ENCODE measurements at places on chromosomes 2 and 18.

- no peak for DNase-seq
Observed at GRCh38 chr2:153476491-153476815, 2.1 kb downstream of the RPRM start.

DNA sequence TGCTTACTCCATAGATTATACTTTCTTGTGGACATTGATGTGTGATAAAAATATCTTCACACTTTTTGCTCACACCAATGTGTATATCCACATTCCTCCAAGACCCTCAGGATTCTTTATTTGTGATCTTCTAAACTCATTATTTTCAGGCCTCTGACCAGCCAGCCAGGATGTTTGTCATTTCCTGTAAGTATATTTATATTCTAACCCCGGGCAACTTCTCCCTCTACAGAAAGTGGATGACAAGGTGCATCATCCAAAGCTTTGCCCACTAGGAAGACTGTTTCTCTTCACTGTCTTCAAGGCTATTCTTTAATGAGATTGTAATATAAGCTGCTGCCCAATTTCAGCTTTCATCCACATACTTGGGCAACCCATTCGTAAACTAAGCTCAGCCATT is 3.6 kb upstream of the CWC22 start:
- no peak for DNase-seq

- no peak for DNase-seq
Observed at GRCh38 chr2:64586054-64586453, 61.9 kb downstream of the AFTPH start.

DNA sequence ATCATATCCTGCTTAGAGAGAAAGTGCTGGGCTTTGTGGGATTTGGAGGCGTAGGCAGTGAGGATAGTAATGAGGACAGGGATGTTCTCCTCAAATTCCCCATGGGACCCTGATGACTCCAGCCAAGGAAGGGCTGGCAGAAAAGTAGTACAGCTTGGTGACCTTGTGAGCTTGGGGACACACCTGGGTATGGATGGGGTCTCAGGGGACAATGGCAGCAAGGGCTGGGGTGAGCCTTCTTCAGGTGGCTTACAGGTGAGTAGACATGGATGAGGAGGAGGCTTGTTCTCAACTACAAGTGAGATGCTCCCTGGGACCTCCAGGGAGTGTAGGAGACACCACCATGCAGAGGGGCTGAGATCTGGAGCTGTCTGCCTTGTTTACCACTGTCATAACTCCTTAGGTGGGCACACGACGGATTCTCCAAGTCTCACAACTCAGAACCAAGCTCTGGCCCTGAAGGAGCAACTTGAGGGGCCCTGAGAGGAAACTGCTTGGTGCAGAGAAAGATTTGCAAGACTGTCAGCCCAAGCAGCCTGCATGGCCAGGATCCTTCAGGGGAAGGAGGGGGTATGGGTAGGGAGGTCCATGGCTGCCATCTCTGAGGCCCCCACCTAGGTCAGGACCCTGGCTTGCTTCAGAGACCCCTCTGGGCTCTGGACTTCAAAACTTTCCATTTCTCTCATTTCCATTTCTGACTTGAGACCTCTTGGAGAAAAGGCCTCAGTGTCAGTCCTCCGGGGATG is 262.8 kb downstream of the DYSF start:
- no peak for DNase-seq

DNA sequence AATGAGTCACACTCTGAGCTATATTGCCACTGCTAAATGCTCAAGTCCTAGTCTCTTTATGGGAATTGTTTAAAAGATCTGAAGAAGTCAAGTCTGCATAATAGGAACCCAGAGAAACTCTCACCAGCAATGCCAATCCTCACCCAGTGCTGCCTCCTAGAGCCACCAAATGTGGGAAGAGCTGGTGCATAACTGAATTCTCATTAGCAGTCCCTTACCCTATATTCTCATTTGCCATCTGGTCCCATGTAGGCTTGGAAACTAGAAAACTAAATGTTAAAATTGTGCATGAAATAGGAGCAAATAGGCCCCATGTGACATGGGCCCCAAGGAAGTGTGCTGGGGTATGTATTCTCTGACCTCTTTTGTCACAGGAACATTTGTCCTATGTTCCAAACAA is 224.4 kb upstream of the SMAD2 start:
- DNase-seq = no peak

- no peak for DNase-seq
Observed at GRCh38 chr18:40987581-40987980, 967.5 kb upstream of the PIK3C3 start.

DNA sequence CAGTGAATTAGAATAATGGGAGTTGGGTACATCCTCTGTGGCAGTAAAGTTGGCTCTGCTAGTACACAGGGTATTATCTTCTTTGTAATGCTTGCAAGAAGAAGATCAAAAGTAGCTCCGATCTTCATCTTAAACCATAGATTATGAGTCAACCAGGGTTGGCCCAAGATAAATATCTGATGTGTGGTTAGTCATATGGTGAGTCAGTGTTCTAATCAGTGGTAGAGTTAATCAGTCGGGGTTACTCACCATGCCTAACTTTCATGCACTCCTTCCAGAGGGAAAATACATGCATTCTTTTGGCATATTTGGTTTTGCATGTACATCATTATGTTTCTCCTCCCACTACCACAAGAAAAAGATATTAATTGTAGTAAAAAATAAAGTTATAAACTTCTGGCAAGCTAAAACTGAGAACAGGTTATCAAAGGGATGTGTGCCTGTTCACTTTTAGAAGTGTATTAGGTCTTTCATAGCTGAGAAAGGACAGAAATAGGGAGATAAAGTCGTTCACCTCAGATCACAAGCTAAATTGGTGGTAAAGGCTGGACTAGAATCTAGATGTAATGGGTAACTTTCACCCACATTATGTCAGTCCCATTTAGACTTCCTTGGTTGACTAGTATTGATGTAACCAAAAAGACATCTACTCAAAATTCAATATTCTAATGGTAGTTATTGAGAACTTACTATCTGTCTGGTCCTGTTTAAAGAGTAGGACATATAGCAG is 684.4 kb downstream of the IRS1 start:
- DNase-seq = no peak

DNA sequence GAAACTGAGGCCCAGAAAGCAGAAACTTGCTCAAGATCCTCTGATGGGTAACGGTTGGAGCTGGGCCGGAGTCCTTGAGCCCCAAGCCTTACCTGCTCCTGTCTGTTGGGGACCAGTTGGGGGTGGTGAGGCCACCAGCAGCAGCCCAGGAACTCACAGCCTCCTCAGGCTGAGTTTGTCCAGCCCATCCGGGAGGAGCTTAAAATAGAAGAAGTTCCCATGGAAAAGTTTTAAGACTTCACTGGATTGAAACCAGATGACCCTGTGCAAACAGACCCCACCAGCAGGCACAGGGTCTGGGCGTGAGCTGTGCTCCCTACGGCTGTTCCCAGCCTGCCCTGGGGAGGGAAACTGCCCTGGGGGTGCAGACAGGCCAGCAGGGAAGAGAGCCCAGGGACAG is 40.6 kb upstream of the FOSL2 start:
- no peak for DNase-seq

DNA sequence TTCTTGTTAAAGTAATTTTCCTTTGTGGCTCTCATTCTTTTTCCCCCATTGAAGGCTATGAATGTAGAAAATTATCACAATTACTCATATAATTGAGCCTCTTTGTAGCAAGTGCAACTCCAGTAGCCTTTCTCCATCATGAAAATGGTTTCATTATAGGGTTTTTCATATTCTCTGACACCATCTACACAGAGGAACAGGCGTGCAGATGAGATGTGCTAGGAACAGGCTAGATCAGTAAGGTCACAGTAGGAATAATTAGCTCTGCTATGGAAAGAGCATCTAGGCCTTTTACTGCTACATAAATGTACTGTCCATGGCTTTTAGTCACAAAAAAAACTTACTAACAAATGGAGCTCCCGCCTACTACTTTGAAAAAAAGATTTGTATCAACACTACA is 12.6 kb upstream of the DLX1 start:
- no peak for DNase-seq

DNA sequence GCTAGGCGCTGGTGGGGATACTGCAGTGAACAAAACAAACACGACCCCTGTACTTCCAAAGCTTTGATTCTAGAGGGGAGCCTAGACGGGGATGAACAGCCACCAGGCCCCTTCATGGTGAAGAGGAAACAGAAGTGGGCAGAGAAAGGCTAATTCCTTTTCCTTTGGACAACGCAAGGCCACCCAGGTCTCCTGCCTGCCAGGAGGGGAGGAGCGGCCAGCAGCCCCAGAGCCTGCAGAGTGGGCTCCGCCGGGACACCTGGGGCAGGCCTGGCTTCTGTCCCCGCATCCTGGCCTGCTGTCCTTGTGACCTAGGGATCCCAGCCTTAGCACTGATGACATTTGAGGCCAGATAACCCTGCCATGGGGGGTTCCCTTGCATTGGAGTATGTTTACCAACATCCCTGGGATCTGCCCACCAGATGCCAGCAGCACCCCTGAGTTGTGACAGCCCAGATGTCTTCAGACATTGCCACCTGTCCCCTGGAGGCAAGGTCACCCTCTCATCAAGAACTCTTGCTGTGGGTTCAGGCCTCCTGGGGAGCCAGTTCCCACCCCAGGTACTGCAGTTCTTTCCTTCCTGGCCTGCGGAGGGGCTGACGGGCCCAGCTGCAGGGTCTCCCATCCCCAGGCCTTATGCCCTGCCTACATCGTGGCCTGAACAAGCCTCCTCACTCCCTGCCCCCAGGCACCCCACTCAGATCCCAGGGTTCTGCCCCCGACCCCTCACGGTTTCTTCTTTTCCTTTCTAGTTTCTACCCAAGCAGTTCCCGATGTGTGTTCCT is 125.7 kb downstream of the SEPTIN10 start:
- no peak for DNase-seq

- no peak for DNase-seq
Observed at GRCh38 chr2:222582928-222583327, 73.0 kb downstream of the FARSB start.

GRCh38 chr2:63975437-63976124 is 43.6 kb downstream of the VPS54 start:
- no peak for DNase-seq

- DNase-seq = no peak
Observed at GRCh38 chr2:197307933-197308521, 2.6 kb downstream of the ANKRD44 start.

DNA sequence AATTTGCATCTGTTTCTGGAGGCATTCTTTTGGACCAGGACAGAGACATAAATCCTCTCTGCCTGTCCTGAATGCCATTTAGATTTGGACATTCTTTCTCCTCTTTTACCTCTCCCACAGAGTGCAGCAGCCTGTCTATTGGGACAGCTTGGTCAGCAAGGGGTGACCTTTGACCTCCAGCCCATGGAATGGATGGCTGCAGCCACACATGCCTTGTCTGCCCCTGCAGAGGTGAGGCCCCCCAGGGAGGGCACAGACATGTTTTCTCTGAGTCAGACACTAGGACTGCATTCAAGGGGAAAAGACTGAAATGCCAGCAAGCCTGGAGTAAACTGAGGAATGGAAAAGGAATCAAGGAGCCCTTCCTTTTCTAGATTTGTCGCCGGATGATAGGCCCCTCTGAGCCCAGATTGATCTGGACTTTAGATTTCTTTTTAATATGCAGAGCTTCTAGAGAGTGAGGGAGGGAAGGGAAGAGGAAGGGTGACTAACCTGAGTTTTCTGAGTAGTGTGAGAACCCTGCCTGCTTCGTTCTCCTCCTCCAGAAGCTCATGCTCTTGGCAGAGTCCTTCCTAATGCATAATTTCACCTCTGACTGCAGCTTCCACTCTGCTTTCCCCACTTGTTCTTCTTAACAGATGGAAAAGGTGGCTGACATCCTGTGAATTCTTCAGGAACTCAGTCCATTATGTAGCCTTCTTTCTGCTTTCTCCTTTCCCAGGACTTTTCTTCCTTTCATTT is 16.1 kb upstream of the TTLL4 start:
- DNase-seq = no peak

- no peak for DNase-seq
Observed at GRCh38 chr2:134435936-134436335, 182.1 kb downstream of the MGAT5 start.

- DNase-seq = no peak
Observed at GRCh38 chr2:59691518-59692190, 861.8 kb downstream of the BCL11A start.

GRCh38 chr2:184322615-184323014 is 275.7 kb upstream of the ZNF804A start:
- DNase-seq = no peak

GRCh38 chr18:78160961-78161656 is 818.5 kb upstream of the SALL3 start:
- no peak for DNase-seq

GRCh38 chr2:121974897-121975661 is 219.6 kb downstream of the TSN start:
- DNase-seq = no peak

GRCh38 chr2:168639441-168639898 is 163.0 kb upstream of the NOSTRIN start:
- no peak for DNase-seq

- DNase-seq = no peak
Observed at GRCh38 chr2:222577341-222577740, 78.6 kb downstream of the FARSB start.

GRCh38 chr18:45462179-45462578 is 153.1 kb upstream of the SLC14A2 start:
- no peak for DNase-seq

GRCh38 chr2:72731116-72731515 is 94.7 kb downstream of the EXOC6B start:
- no peak for DNase-seq

GRCh38 chr18:74275736-74276135 is 16.0 kb downstream of the CYB5A start:
- DNase-seq = no peak

DNA sequence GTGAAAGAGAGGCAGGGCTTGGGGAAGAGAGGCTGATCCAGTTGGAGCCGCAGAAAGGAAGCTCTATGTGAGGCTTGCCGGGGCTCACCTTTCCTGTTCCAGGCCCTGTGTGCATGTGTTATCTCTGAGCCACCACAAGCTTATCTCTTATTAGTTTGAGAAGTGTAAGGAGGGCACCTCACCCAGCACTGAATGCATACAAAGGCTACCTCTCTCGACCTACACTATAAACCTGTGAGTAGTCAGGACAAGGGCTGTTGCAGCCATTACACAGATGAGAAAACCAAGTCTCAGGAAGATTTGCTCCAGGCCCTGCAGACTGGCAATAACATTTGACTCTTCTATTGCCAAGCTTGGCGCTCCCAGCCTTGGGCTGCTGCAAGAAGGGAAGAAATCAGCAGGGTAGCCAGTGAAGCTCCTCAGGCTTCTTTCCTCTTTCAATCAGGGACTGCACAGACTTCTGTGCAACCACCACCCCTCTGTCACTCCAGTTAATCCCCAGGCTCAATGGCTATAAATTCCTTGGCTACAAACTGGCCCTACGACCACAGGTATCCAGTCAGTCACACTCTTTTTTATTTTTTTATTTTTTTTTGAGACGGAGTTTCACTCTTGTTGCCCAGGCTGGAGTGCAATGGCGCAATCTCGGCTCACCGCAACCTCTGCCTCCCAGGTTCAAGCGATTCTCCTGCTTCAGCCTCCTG is 73.8 kb downstream of the CLHC1 start:
- no peak for DNase-seq

Measured in activated T-helper 9 cell treated with anti-CD3 and anti-CD28 coated beads, Interleukin-2, amount 50 U/mL, for 16 hours (primary cell).